ENCODE measurements at places on chromosomes 11 and 22.

DNA sequence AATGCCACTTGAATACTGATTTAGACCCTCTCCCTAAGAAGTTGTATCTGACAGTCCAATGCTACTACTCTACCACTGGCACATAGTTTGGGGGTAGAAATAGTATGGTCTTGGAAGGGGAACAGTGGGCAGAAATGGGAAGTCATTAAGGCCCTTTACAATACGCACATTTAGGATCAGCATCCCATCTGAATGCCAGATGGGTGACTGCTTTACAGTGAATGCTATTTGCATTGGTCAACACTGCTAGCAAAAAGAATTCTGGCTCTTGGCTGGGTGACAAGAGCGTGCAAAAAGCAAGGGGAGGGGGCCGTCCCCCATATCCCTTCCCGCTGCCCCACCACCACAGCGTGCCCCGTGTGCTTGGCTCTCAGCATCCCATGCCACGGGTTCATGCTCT lies 104.7 kb upstream of the BID start:
- DNase-seq, result no peak

GRCh38 chr22:27205492-27206373 lies 548.3 kb downstream of the MIAT start:
- no peak for DNase-seq

DNA sequence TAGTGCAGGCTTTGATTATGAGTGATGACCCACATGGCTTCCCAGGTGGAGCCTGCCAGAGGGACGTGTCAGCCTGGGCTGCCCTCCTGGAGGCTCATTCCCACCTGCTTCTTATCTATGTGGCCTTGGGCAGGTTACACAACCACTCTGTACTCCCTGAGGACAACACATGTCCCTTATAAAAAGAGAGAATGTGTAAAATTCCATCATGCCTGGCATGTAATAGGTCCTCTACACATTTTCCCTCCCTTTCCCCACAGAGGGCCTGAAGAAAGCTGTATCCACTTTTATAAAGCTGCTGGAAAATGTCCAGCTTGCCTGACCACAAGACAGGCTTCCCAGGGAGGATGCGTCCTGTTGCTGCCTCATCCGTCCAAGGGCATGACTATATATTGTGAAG lies 55.0 kb upstream of the VSTM5 start:
- DNase-seq, result no peak

DNA sequence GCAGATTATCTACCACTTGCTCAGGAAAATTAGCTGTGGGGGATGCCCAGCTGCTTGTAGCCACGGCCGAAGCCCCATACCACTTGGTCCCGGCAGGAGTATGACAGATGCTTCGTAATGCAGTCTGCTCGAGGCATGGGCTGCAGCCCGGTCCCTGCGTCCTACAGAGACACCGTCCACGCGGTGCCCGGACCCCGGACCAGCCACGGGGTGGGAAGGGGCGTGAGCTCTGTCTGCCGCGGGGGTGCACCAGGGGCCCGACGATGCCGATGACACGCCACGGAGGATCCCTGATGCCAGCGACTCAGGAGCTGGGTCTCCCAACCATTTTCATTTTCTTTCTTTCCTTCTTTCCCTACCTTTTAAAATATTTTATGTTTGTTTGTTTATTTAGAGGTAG lies 30.0 kb downstream of the SLC25A17 start:
- no peak for DNase-seq

DNA sequence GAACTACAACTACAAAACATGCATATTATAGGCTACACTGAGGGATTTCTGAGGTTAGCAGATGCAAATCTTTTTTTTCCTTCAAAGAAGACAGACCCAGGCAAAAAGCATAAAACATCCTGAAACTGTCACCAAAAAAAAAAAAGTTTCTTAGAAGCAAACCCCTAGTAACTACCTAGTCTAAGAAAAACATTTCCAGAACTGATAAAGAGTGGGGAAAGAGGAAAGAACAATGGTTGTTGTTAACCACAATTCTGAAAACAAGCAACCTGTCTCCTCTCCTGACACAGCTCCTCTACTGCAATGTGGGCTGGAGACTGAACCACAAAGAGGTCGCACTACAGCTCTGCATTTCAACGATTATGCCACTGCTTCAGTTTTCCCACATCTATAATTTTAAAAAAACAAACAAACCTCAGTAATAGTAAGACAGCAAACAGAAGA lies 15.0 kb downstream of the DENND5A start:
- no peak for DNase-seq

DNA sequence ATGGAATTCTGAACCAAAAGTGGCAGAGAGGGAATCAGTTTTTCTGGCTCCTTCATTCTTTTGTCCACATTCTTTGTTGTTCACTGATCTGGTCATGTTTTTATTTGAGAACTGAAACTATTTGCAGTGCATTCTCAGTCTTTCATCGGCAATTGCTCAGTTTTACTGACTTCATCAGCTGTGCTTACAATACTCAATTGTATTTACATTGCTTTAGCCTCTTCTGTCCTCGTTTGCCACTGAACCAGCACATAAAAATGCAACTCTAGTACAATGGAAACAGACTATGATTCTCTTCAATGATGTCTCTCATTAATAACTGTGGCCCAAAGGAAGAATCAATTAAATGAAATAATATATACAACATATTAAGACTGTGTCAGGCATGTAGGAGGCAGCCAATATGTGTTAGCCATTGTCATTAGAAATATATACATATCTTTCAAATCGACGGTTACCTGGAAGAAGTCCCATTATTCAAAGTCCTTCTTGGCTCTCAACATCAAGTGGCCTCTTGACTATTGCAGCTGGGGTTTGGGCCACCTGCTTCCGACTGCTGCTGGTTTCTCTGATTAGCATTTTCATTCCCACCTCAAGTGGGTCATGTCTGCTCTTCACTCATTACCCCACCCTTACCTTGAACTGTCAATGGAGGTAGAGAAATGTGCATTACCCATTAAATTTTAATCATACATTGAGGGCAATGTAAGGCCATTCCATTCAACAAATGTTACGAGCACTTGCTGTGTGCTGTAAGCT lies 600.1 kb downstream of the INSC start:
- DNase-seq, result peak; percentile 100

DNA sequence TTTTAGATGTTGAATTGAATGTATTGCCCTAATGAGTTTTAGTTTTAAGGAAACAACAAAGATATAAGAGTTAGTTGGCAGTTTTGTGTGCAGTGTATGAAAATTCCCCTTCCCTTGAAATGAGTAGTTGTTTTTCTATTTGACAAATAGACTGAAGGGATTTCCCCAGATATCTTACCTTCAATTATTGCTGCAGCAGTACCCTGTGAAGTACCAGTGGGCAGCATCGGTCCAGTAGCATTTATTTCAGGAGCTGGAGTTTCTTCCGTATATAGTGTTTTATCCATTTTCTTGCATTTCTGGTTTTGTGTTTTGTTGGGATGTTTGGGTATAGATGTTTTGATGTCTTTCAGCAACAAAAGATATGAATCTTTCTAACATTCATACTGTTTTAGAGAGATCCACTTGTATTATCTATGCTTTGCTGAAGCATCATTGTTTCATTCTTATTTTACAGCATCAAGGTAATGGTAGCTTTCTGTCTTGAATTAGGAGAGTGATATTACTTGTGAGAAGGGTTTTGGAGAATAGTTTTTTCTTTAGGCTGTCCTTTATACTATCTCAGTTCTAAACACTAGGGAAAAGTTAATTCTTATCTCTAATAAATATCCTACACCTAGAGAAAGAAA lies 7.4 kb downstream of the KMT2A start:
- DNase-seq, result no peak

DNA sequence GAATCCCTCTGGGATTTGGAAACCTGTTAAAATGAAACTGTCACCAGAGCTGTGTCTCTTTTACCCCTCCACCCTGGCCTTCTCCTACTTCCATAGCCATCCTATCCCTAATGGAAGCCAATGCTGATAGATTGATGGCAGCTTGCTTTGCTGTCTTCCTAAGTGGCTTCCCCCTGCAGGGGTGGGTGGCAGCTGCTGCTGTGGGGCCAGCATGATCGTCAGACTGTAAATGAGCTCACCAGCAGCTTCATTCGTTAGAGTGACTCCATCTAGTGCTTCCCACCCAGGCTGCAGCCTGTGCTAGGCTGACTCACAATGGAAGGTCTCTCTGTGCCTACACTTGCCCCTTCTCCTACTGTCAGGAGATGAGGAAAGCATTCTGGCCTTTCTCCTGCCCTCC lies 311.0 kb downstream of the BUD13 start:
- no peak for DNase-seq

- no peak for DNase-seq
Observed at GRCh38 chr22:30423301-30423958, 2.1 kb upstream of the MTFP1 start.

DNA sequence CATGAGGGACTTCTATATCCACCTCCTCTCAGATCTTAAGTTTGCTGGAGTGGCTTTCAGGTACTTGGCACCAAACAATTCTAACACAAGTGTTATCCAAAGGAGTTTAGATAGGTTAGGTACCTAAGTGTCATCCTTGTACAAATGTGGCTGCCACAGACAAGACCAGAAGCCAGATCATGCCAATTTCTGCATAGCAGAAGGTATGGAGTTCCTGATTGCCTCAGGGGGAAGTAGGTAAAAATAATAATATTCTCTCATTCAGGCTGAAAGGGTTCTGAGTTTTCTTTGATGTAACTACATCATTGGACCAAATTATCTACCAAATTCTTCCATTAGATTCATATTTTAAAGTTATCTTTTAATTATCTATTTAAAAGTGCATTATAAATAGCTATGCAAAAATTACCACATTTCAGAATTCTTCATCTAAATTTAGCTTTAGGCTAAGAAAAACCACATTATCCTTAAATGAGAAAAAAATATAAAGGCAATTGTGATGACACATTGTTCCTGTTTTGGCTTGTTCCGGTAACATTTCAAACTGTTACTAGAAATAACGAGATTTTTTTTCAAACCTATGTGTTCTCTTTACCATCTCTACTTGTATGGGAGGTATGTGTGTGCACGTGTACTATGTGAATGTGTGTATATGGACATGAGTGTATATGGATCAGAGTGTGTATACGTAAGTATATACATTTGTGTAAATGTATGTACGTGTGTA lies 66.2 kb upstream of the POU2AF2 start:
- DNase-seq, result no peak

DNA sequence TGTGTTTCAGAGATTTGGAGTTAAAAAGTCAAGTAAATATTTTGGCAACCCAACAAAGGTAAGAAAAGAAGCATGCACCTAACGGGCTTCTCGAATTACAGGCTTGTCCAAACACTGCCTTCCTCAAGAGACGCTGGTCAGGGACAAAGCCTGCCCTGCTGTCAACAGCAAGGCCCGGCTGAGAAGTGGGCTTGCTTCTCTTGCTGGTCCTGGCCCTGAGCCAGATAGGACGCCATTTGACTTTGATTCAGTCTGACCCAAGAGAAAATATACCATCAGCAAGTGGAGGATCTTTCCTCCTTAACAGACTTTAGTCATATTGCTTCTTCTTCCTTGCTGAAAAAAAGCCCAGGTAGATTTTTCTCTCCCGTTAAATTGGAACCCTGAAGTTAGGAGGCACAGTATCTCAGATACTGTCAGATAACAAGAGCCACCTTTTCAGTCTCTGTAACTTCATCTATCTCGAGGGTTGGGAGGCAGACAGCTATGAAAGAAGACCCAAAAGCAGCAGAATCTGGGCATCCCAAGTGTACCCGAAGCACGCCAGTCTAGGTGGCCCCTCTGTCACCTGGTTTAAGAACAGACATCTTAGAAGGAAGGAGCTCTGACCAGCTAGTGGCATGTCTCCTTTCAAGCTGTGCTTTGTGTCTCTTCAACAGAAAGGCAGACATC lies 57.5 kb downstream of the C22orf31 start:
- DNase-seq, result peak; percentile 80

DNA sequence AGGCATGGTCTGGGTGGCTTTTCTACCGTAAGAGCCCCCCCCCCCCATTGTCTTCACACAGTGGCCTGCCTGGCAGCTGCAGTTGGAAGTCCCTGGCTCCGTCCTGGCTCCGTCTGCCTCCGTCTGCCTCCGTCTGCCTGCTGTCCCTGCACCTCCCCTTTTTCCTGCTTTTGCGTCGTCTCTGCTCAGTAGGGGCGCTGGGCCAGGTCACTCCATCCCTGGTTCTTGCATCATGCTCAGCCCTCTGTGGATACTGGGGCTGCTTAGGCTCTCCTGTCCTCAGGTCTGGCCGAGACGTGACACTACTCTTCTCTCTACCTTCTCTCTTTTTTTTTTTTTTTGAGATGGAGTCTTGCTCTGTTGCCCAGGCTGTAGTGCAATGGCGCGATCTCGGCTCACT lies 27.8 kb downstream of the AP2A2 start:
- DNase-seq, result no peak

DNA sequence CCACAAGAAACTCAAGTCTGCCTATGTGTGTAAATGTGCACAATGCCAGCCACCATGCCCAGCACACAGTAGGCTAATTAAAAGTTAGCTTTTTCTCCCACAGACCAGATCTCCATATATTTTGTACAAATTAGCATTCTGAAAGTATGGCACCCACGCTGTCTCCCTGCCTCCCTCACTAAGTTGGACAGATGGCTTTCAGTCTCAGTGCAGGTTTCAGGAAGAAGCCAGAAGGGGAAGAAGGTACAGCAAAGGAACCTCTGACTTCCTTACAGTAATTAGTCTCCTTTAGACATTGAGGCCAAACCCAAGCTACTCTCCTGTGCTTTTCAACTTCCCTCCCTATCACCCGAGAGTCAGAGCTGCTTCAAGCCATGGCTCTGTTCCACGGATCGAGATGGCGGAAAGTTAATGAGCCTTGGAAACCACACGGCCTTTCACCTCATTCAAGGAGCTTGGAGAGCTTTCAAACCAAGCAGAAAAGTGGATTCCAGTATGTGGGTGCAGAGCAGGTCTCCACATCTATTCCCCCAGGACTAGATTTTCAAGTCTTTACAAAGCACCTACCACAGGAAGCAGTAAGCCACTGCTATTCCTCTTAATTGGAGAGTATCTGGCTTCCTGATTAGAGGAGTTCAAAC lies 221.1 kb upstream of the NARS2 start:
- DNase-seq, result peak; percentile 48

GRCh38 chr11:93903989-93904388 lies 53.6 kb upstream of the VSTM5 start:
- DNase-seq, result peak; percentile 28

GRCh38 chr11:11411401-11411985 lies 58.4 kb upstream of the CSNK2A3 start:
- no peak for DNase-seq
